ENCODE measurements at places on chromosomes 5 and 9. TPM values are rescaled to one million over a fixed set of nuclear protein-coding genes. Genes with fewer than 3 reads are reported as not detected.

SPATA31A6 gene
- not detected for total RNA-seq

SPTAN1 gene
- 270 TPM for total RNA-seq

KCNV2 gene
- not detected for total RNA-seq

CDX1 gene
- not detected for total RNA-seq

CDH6 gene
- 1.1 TPM for total RNA-seq

TBCA gene
- 113 TPM for total RNA-seq

PCDHB8 gene
- total RNA-seq: 0.90 TPM

DMRT3 gene
- not detected for total RNA-seq

STK32A gene
- total RNA-seq: 0.22 TPM

RNF44 gene
- total RNA-seq: 12.4 TPM

C9orf153 gene
- total RNA-seq: not detected

PALM2AKAP2 gene
- 61.1 TPM for total RNA-seq

TAF1L gene
- not detected for total RNA-seq

DNA sequence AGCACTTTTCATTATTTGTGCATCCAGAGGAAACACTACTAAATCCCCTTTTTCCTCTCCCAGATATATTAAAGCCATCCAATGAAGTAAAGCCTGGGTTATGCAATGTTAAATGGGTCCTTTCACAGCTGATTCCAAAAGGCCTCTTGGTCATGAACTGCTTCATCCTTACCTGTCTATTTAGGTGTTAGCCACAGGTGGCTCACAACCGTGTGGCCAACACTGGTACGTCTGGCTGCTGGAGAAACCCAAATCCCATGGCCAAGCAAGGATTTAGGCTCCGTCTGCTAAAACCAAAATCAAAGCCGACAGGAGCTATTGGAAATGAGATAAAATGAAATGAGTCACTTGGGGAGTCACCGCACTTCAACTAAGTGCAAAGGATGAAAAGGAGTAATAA is 193.9 kb downstream of the ADCY2 start:
- H3K27ac ChIP-seq: no peak overlapping the region
- H3K4me3 ChIP-seq: no peak overlapping the region
- H3K36me3 ChIP-seq: no peaks in the 10 kb centered on the region
- H3K4me1 ChIP-seq: no peaks in the 10 kb centered on the region

GRCh38 chr5:133120156-133120750 is 68.4 kb downstream of the HSPA4 start:
- peak; percentile 50 for DNase-seq
- no peak overlapping the region for H3K4me3 ChIP-seq
- H3K4me1 ChIP-seq: no peaks in the 10 kb centered on the region
- no peaks in the 10 kb centered on the region for H3K27me3 ChIP-seq

DNA sequence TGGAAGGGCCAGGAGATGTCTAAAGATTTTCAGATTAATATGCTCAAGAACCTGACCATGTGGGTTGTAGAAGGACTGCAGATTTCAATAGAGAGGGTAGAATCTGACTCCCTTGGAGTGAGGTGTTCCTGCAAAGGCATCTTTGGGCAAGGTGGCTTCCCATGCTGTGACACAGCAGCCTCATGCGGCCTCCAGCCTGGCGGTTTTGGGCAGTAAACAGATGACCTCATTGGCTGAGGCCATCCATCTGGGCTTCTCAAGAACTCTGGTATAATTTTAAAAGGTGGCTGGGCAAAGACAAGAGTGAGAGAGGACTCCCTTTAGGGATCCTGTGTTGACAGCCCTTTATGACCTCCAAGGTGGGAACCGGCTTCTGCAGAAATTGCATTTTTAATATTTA is 90.3 kb upstream of the ERCC6L2 start:
- no peaks in the 10 kb centered on the region for H3K36me3 ChIP-seq
- no peak overlapping the region for H3K27ac ChIP-seq
- no peaks in the 10 kb centered on the region for H3K27me3 ChIP-seq
- no peak for DNase-seq

GRCh38 chr5:55037046-55037771 is 13.2 kb downstream of the GZMK start:
- no peak overlapping the region for H3K27ac ChIP-seq
- H3K27me3 ChIP-seq: no peaks in the 10 kb centered on the region
- no peaks in the 10 kb centered on the region for H3K36me3 ChIP-seq
- no peak overlapping the region for H3K4me3 ChIP-seq
- H3K4me1 ChIP-seq: no peaks in the 10 kb centered on the region

- no peaks in the 10 kb centered on the region for H3K27me3 ChIP-seq
- no peaks in the 10 kb centered on the region for H3K36me3 ChIP-seq
- peak overlapping the region; percentile 66 for H3K27ac ChIP-seq
- H3K4me3 ChIP-seq: no peak overlapping the region
- DNase-seq: no peak
Observed at GRCh38 chr5:143023411-143024096, 253.4 kb downstream of the ARHGAP26 start.

DNA sequence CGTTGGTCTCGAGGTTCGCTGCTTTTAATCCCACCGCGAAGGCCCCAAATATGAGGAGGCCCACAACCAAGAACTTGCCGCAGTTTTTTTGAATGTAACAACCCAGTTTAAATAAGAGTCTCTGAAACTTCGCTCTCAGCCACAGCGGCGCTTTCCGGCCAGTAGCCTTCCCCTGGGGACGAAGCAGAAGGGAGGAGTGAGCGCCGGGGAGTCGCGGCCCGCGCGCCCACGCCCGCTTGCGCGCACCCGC is 10.4 kb downstream of the PTCH1 start:
- H3K27me3 ChIP-seq: no peaks in the 10 kb centered on the region
- peaks cover 32% of the 10 kb centered on the region for H3K4me1 ChIP-seq
- no peak for DNase-seq

GRCh38 chr5:132777209-132778069 is at the start of gene SEPTIN8:
Gene SEPTIN8, minus strand, starts transcription at chr5:132777239. Its CDS starts 102 bp downstream, at chr5:132777137.
- no peaks in the 10 kb centered on the region for H3K27me3 ChIP-seq
- peak; percentile 73 for DNase-seq
- H3K36me3 ChIP-seq: no peaks in the 10 kb centered on the region
- peak within 1 kb of the TSS; percentile 83 for H3K4me3 ChIP-seq

DNA sequence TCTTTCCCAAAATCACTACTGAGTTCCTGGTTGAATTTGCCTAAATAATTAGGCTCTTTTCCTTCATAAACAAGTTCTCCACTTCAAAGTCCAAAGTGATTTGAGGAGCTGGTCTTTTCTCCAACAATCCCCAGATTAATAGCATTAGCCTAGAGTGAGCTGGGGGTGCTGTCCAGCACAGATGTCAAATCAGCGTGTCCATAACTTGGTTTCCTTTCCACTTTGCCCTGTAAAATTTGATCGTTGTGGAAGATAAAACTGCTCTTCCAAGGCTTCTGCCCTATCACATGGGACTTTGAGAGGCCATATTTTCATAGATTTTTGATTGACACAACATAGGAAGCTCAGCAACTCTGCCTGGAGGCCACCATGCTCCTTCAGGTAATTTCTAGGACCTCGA is 134.7 kb upstream of the RORB start:
- H3K4me1 ChIP-seq: no peaks in the 10 kb centered on the region
- no peaks in the 10 kb centered on the region for H3K27me3 ChIP-seq
- DNase-seq: no peak
- H3K4me3 ChIP-seq: no peak overlapping the region
- H3K36me3 ChIP-seq: no peaks in the 10 kb centered on the region

GRCh38 chr5:136164226-136164625 is 28.7 kb downstream of the SMIM32 start:
- DNase-seq: no peak
- no peaks in the 10 kb centered on the region for H3K4me1 ChIP-seq
- no peak overlapping the region for H3K4me3 ChIP-seq
- H3K27ac ChIP-seq: no peak overlapping the region

GRCh38 chr5:58999804-59000203 is 416.9 kb downstream of the RAB3C start:
- no peaks in the 10 kb centered on the region for H3K27me3 ChIP-seq
- no peak for DNase-seq
- no peak overlapping the region for H3K27ac ChIP-seq
- H3K36me3 ChIP-seq: no peaks in the 10 kb centered on the region
- H3K4me3 ChIP-seq: no peak overlapping the region

GRCh38 chr5:90709323-90710155 is 150.9 kb downstream of the ADGRV1 start:
- H3K27me3 ChIP-seq: no peaks in the 10 kb centered on the region
- H3K4me3 ChIP-seq: no peak overlapping the region
- DNase-seq: no peak
- no peak overlapping the region for H3K27ac ChIP-seq
- no peaks in the 10 kb centered on the region for H3K4me1 ChIP-seq

GRCh38 chr5:115979201-115980041 is 17.1 kb downstream of the LVRN start:
- no peak overlapping the region for H3K4me3 ChIP-seq
- peaks cover 16% of the 10 kb centered on the region for H3K4me1 ChIP-seq
- H3K36me3 ChIP-seq: no peaks in the 10 kb centered on the region

GRCh38 chr5:73119451-73120157 is 771 bp upstream of the TMEM171 start:
- H3K4me1 ChIP-seq: peaks cover 7% of the 10 kb centered on the region
- no peaks in the 10 kb centered on the region for H3K27me3 ChIP-seq
- no peaks in the 10 kb centered on the region for H3K36me3 ChIP-seq
- H3K4me3 ChIP-seq: no peak overlapping the region

- no peaks in the 10 kb centered on the region for H3K4me1 ChIP-seq
- peaks cover 6% of the 10 kb centered on the region for H3K27me3 ChIP-seq
- H3K36me3 ChIP-seq: no peaks in the 10 kb centered on the region
- no peak for DNase-seq
Observed at GRCh38 chr9:36980148-36980974, 53.7 kb downstream of the PAX5 start.

- H3K27ac ChIP-seq: peak overlapping the region; percentile 29
- no peak overlapping the region for H3K4me3 ChIP-seq
- no peak for DNase-seq
- no peaks in the 10 kb centered on the region for H3K36me3 ChIP-seq
- peaks cover 37% of the 10 kb centered on the region for H3K4me1 ChIP-seq
Observed at GRCh38 chr9:84857211-84857610, 187.7 kb downstream of the NTRK2 start.

GRCh38 chr5:66367814-66368541 is 223.9 kb downstream of the SREK1 start:
- H3K27me3 ChIP-seq: no peaks in the 10 kb centered on the region
- no peaks in the 10 kb centered on the region for H3K36me3 ChIP-seq
- no peaks in the 10 kb centered on the region for H3K4me1 ChIP-seq
- no peak for DNase-seq
- H3K4me3 ChIP-seq: no peak overlapping the region

DNA sequence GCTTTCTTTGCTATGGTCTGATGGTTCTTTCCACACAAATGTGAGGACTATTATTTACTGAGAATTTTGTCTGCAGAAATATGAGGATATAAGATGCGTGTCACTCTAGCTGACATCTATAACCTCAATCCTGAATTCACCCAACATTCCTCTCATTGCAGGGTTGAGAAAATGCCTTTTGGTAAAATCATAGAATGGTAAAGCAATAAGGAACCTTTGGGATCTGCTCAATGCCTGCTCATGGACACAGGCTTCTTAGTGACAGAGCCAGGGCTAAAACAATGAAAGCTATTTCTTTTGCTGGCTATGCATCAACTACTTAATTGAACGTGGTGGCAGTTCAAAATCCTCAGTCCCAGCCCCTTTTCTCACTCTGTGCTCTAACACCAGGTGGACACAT is 199.6 kb downstream of the GAS1 start:
- no peaks in the 10 kb centered on the region for H3K27me3 ChIP-seq
- no peak overlapping the region for H3K4me3 ChIP-seq
- H3K36me3 ChIP-seq: no peaks in the 10 kb centered on the region
- no peak overlapping the region for H3K27ac ChIP-seq
- DNase-seq: no peak

DNA sequence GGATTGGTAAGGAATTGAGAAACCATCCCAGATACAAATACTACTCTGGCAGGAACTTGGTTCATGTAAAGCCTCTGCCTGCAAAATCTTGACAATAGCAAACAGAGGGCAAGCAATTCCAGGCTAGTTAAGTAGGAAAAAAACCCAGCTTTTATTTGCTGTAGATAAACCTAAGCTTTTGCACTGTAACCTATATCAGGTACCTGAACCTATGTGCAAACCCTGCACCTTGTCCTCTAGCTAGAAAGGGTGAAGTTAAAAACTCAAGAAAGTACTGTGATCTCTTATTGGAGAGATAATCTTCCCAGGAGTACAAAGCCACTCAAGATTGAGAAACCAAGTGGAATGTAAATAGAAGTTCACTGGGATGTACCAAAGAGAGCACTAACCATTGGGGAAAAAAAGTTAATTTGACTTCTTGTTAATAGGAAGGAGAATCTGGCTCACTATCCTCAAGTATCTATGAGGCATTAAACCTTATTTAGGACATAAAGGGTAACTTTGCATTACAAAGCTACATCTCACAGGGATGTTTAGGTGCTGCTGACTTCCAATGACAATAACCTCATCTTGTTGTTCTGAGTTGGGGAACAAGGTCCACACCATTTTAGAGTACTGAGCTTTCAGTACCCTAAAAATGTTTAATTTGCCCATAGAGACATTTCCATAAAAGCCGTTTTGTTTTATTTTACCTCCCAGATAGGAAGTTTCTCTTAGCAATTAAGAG is 73.8 kb upstream of the PCA3 start:
- no peak for DNase-seq
- H3K36me3 ChIP-seq: no peaks in the 10 kb centered on the region
- no peaks in the 10 kb centered on the region for H3K4me1 ChIP-seq
- no peaks in the 10 kb centered on the region for H3K27me3 ChIP-seq

GRCh38 chr9:124285903-124286291 is 28.1 kb downstream of the NEK6 start:
- no peak overlapping the region for H3K4me3 ChIP-seq
- H3K27ac ChIP-seq: peak overlapping the region; percentile 66
- no peaks in the 10 kb centered on the region for H3K4me1 ChIP-seq

DNA sequence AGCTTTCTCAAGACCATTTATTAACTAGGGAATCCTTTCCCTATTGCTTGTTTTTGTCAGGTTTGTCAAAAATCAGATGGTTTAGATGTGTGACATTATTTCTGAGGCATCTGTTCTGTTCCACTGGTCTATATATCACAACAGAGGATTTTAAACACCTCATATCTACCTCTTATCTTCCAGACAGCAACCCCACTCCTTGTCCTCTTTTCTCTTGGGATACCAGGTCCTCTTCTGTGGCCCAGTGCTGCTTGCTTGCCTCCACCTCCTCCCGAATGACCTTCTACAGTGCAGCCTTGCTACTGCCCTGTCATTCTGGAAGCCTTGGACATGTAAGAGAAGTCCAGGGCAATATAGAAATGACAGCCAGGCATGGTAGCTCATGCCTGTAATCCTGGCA is 30.6 kb upstream of the KLF4 start:
- no peaks in the 10 kb centered on the region for H3K4me1 ChIP-seq
- no peak for DNase-seq
- H3K4me3 ChIP-seq: no peak overlapping the region
- no peaks in the 10 kb centered on the region for H3K36me3 ChIP-seq
- no peaks in the 10 kb centered on the region for H3K27me3 ChIP-seq

DNA sequence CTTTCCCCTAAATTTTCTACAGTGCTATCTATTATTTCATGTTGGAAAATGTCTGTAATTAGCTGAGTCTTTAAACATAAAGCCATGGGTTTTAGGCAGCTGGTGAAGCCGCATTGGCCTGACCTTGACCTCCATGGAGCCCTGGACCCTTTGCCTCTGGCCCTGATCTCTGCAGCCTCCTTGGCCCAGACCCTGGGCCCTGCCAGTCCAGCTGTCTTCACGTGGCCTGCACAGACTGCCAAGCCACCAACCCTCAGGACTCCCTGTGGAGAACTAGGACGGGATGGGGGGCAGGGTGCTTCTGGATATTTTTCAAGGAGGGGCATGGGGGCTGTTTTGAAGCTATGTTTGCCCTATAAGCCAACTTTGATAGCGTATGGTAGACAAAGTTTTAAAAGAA is 29.8 kb upstream of the PPARGC1B start:
- DNase-seq: no peak
- no peaks in the 10 kb centered on the region for H3K27me3 ChIP-seq
- no peak overlapping the region for H3K4me3 ChIP-seq
- no peaks in the 10 kb centered on the region for H3K4me1 ChIP-seq

- H3K27me3 ChIP-seq: no peaks in the 10 kb centered on the region
- peaks cover 10% of the 10 kb centered on the region for H3K4me1 ChIP-seq
- no peak overlapping the region for H3K27ac ChIP-seq
Observed at GRCh38 chr9:131747352-131747751, 7.5 kb upstream of the RAPGEF1 start.
